ENCODE measurements at places on chromosomes 12 and 14.
A peak's percentile ranks its signal among the peaks of the same experiment; 100 is the strongest.

- no peak for DNase-seq
Measured at GRCh38 chr12:69097619-69098368, 141.6 kb upstream of the CPSF6 start.

DNA sequence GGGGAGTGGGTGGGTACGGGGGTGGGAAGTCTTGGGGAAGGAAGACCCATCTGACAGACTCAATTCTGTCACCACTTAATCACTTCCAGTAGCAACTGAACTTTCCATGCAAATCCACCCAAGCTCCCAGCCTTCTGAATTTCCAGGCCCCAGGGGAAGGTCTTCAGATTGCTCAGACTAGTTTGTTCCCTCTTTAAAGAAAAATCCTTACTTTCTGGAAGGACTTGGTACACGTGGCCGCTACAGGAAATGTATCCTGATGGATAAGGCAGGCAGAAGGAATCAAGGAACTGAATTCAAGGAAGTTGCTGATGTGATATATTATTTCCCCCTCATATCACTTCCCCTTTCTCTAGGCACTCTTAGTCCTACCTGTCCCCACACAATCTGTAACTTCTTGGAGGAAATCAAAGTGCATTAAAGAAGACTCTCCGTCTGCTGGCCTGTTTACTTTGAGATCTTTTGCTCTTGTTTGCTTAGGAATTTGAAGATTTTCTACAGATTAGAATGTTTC, 6.4 kb downstream of the NFKBIA start:
- no peak for DNase-seq

GRCh38 chr14:104132981-104133380, 5.4 kb upstream of the KIF26A start:
- no peak for DNase-seq

DNA sequence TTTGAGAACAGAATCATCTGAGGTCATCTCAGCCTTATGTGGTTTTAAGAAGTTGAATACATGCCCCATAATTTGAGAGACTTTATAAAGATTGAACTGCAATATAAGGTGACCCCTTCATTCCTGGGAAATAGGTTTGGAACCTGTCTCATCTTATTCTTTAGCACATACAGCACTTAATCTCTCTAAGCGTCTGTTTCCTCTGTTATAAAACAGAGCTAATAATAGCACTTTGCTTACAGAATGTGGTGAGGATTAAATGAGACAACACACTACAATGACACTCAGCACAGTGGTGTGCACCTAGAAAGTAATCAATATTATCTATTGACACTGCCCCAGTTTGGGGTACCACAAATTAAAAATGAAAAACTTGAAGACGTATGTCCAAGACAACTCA, 102.1 kb downstream of the DUSP6 start:
- DNase-seq, result peak; percentile 56

GRCh38 chr12:104473374-104473983, 16.7 kb downstream of the CHST11 start:
- DNase-seq, result no peak

- no peak for DNase-seq
Measured at GRCh38 chr12:108612788-108613282, 15.0 kb upstream of the TMEM119 start.

DNA sequence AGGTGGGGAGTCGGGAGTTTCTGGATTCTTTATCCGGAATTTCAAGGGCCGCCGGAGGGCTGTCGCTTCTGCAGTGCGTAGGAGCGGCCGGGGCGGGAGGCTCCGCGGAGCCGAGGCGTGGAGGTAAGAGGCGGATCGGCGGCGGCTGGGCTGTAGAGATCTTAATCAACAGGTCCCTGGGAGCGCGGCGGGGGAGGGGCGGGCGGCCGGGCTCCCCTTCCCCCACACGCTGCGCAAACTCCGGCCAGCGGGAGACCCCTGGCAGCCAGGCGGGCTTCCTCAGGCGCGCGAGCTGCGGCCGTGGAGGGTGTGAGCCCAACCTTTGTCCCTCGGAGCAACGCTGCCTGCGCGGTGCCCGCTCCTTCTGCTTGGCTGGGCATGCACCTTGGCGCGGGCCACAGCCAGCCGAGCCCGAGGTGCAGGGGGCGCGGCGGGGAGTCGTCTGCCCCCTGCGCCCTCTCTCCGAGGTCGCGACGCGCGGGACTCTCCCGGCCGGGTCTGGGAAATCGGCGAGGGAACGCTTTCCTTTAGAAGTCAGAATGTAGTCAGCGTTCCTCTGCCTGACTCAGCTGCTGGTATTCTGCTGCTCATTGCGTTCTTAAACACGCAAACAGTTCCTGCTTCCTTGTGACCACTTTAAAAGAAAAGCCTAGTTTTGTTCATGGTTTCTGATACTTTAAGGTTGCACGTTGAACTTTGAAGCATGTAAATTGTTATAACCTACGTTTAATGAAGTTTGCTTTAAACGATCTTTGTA, at the start of gene PALS1:
PALS1 (plus strand) TSS at position 25 of the 757 bp plus-strand sequence. CDS start 37,736 bp downstream, outside the sequence.
- peak; percentile 67 for DNase-seq

DNA sequence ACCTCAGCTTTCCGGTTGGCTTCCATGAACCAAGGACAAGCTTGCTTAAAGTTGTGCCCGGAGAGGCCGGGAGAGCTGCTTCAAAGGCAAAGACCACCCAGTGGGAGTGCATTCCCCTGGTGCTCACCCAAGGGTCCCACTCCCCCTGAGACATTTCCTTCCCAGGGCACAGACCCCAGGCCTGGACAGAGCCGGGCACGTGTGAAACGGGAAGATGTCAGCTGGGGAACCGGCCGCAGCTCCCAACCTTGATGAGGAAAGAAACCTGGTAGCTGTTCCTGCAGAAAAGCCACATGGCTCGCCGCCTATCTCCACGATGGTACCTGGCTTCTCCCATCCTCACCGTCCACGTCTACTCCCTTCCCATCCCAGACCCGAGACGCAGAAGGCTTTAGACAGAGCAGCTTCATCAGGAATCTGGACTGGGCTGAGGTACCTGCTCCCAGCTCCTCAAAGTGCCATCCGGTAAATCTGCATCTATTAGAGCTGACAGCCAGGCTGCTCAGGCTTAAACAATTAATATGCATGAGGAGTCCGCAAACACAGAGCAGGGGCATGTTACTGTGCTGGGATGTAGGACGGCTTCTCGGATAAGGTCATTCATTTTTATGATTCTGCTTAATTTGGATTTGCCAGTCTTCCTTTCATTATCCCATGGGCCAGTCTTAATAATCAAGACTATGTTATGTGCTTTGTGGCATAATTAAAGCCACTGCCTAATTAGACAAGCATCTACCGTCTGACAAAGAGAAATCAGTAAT, 53.1 kb downstream of the GALNT9 start:
- no peak for DNase-seq

DNA sequence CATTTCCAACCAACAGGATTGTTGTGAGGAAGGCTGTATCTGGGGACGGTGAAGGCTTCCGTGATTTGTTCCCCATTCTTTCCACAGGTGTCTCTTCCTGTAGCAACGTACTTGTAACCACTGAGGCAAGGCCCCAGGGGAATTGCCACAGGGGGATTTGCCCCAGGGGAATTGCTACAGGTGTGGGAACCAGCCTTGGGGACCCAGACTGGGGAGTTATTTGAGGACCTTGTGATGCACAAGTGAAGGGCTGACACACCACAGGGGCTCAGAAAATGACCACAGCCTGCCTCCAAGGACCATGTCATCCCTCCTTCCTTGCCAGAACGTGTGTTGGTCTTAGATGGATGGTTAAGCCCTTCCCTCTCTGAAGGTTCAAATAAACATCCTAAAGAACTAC, 131.4 kb upstream of the RGS6 start:
- DNase-seq, result no peak

DNA sequence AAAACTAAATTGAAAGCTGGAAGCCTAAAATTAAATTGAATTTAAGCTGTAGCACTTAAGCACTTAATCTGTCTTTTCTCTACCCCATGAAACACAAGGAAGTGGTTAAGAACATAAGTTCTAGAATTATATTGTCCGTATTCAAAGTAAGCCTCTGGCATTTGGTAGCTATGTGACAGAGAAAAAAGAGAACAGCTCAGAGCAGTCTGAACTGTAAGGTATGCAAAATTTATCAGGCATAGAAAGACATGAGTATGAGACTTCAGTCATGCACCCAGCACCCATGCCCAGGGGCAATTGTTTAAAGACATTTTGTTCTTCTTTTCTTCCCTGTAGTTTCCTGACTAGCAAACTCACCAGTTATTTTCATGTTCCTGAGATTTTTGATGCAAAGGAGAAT, 116.7 kb downstream of the KCNMB4 start:
- DNase-seq, result no peak

GRCh38 chr14:72597252-72598233, 296.4 kb downstream of the DPF3 start:
- no peak for DNase-seq

- no peak for DNase-seq
Measured at GRCh38 chr14:74245292-74245691, 6.0 kb downstream of the VSX2 start.

DNA sequence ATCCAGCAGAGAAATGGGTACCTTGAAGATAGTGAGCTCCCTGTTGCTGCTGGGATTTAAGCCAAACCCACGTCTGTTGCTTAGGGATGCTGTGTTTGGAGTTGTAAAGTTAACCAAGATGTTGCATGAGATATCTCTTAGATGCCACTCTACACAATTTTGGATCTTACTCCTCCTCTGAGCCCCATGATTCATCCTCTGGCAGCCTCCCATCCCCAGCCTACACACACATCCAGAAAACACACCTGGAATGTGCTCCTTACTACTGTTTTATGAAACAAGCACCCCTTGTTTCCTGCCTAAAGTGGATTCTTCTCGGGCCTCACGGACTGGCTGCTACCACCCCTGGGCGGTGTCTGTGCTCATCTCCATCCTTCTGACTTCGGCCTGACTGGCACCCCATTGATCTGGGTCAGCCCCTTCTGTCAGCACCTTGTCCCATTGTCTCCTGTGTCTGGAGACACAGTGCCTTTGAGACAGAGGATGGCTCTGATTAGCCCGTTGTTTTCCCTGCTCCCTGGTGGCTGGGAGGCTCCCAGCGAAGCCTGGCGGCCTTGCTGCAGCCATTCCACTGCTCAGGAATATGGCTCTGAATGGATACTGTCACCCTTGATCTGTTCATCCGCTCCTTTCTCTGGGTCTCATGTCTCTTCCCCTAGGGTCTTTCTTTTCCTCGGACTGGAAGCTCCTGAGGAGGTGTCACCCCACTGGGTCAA, 24.3 kb downstream of the TSPAN9 start:
- no peak for DNase-seq

DNA sequence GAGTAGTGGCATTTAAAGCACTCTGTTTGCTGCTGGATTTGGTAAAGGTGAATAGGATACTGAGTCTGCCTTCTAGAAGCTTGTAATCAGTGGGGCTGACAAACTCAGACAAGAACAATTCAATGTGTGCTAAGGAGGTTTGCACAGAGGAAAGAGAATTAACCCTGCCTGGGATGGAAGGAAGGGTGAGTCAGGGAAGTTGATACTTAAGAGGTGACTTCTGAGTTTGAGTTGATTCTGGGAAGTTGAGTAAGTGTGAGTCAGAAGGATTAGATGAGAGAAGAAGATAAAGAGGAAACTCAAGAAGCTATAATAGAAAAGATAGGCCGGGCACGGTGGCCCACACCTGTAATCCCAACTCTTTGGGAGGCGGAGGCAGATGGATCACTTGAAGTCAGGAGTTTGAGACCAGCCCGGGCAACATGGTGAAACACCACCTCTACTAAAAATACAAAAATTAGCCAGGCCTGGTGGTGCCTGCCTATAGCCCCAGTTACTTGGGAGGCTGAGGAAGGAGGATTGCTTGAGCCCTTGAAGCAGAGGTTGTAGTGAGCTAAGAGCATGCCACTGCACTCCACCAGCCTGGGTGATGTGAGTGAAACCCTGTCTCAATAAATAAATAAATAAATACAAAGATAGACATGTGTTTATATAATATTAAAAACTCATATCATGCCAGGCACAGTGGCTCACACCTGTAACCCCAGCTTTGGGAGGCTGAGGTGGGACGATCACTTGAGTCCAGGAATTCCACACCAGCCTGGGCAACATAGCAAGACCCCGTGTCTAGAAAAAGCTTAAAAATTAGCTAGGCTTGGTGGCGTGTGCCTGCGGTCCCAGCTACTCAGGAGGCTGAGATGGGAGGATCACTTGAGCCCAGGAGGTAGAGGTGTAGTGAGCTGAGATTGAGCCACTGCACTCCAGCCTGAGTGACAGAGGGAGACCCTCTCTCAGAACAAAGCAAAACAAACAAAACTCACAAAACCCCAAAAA, 126.8 kb upstream of the CPM start:
- no peak for DNase-seq

- DNase-seq, result no peak
Measured at GRCh38 chr12:3735432-3735831, 17.5 kb downstream of the CRACR2A start.

GRCh38 chr14:77306416-77306815, 14.3 kb downstream of the POMT2 start:
- DNase-seq, result no peak

DNA sequence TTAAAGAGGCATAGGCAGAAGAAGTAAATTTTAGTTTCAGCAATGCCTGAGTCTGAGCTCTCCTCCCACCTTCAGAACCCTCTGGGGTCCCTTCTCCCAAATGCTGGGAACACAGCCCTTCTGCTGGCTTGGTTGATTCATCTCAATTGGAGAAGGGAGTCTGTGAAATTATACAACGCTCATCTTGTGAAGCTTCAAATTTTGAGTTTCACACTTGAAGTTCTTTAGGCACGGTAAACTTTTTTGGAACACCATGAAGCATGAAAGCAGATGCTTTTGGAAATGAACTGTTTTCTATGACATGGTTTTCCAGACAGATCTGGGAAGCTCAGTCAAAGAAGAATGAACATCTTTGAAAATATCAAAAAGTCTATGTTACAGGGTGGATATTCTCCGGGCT, 69.9 kb downstream of the TBK1 start:
- no peak for DNase-seq

DNA sequence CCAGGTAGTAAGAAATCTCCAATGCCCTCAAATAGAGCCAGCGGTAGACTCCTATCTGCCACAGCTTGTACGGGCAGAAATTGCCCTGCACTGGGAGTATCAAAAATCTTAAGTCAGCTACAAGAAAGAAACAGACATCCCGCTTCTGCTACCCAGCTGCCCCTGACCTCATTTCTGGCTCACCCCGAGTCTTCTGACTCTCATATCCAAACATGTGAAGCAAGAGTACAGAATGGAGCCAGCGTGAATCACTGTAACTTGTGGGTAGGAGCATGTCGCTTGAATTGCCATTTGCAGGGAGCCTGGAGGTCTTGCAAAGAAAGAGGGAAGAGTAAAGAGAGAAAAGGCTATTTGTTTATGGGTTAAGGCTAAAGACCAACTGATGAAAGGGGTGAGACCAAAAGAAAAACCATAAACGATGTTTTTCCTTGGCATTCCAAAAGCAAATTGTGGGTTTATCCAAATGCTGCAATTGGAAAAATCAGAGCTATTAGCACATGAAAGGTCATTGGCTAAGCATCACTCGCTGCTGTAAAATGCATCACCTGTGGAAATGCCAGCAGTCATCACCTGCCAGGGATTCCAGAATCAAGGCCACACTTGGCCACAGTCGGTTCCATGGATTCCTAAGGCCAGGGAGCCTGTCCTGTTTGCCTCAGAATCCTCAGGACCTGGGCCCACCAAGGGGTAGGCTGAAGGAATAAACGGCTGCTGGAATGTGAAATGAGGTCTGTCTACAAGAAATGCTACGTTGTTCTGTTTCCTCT, 86.6 kb downstream of the FOXN3 start:
- no peak for DNase-seq

Data from KG1 (cell line).